Daoy (cell line): ENCODE measurements at places on chromosomes 7 and 10.

GRCh38 chr10:12348870-12349628, at the start of gene CAMK1D:
CAMK1D (plus strand) TSS chr10:12349547.
- peak; percentile 86 for DNase-seq

DNA sequence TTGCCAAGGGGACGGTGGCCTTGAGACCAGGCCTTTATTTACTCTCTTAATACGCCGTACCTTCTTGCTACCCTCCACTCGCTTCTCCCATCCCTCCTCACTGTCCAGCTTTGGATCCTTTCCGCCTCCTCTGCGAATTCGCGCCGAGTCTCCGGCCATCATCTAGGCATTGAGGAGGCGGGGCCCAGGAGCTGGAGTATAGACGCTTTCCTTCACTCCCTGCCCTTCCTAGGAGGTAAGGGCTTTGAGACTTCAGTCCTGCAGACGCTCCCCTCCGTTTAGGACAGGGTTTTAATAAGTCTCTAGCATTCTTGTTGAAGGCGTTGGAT, 538 bp downstream of the TFAM start:
- DNase-seq, result peak; percentile 26

DNA sequence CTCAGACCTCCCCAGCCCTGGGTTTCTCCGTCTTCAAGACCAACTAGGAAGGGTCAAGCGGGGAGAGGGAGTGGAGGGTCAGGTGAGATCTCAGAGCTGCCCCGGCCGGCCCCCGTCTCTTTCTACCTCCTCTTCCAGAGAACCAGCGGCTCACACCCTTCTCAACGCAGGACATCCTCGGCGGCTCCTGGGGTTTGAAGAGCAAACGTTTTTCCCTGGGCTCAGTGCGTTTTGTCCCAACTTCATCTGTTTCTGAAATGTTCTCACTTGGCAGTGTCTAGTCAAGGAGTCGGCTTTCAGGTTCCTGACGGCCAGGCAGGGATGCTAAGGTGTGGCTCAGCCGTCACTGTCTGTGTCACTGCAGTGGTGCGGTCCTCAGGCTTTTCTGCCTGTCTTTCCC, 416.4 kb upstream of the FOXK1 start:
- no peak for DNase-seq

- DNase-seq, result peak; percentile 100
Measured at GRCh38 chr7:28358423-28358868, 53.9 kb upstream of the CREB5 start.
